ENCODE measurements at places on chromosomes 7 and 10. TPM values are rescaled to one million over a fixed set of nuclear protein-coding genes. Genes with fewer than 3 reads are reported as not detected.

Gene CNNM1
- 0.16 TPM for total RNA-seq

Gene PDIA4
- 48.7 TPM for total RNA-seq

Gene ZNF853
- 10.3 TPM for total RNA-seq

Gene SPDYE1
- not detected for total RNA-seq

Gene PODXL
- total RNA-seq, result 59.0 TPM

Gene STK31
- total RNA-seq, result 0.46 TPM

Gene ZYX
- 75.9 TPM for total RNA-seq

Gene OR6B1
- total RNA-seq, result not detected

Gene PPP1R17
- not detected for total RNA-seq

Gene PAPOLB
- 0.08 TPM for total RNA-seq

Gene PRLHR
- not detected for total RNA-seq

Gene EIF3A
- 88.7 TPM for total RNA-seq

Gene WNT8B
- not detected for total RNA-seq

Gene GPC2
- total RNA-seq, result 0.32 TPM

Gene ZNRF2
- 8.7 TPM for total RNA-seq

Gene PTPRZ1
- 0.41 TPM for total RNA-seq

Gene ACBD7
- not detected for total RNA-seq

Gene MBL2
- total RNA-seq, result not detected

Gene RSU1
- total RNA-seq, result 56.1 TPM

Gene ZNF467
- total RNA-seq, result 7.0 TPM

Gene SSC4D
- 1.3 TPM for total RNA-seq

Gene OR2A1
- not detected for total RNA-seq

Gene PTPN20
- 14.3 TPM for total RNA-seq

Gene CFAP69
- 1.6 TPM for total RNA-seq

Gene VAX1
- total RNA-seq, result not detected

Gene COL1A2
- 96.6 TPM for total RNA-seq

Gene ADCYAP1R1
- 5.8 TPM for total RNA-seq

Gene STEAP1B
- not detected for total RNA-seq

Gene STX1A
- total RNA-seq, result 1.6 TPM

Gene RPEL1
- total RNA-seq, result not detected

Gene RSPH10B
- total RNA-seq, result not detected

Gene MYPN
- 112 TPM for total RNA-seq

Gene C10orf90
- total RNA-seq, result not detected

Gene ST7
- 29.5 TPM for total RNA-seq

Gene POU6F2
- total RNA-seq, result 0.24 TPM

Gene NEUROG3
- total RNA-seq, result not detected

Gene SH2B2
- total RNA-seq, result 1.2 TPM

Gene OIT3
- total RNA-seq, result not detected

Gene OR9A2
- total RNA-seq, result not detected

Gene PDZD7
- 0.22 TPM for total RNA-seq

Gene TRIM8
- 109 TPM for total RNA-seq

Gene EZH2
- 1.2 TPM for total RNA-seq

Gene KNDC1
- total RNA-seq, result not detected

Gene NAT16
- total RNA-seq, result not detected
